ENCODE measurements at places on chromosomes 1 and 21.
A peak's percentile ranks its signal among the peaks of the same experiment; 100 is the strongest.

DNA sequence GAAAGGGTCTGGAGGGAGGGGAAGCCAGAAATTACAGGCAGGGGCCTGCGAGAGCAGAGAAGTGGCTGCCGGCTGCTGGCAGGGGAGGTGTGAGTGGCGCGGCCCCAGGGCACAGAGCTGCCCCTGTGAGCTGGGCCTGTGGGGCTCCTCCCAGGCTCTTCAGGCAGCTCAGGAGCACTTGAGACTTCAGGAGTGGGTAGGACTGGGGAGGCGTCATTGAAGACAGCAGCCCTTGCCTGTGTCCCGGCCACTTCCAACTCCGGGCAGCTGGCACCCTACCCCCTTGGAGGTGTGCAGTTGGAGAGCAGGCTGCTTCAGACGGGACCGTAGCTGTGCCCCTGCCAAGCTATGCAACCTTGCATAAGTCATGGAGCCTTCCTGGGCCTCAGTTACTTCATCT lies 87.5 kb upstream of the ACTL8 start:
- DNase-seq, result no peak

DNA sequence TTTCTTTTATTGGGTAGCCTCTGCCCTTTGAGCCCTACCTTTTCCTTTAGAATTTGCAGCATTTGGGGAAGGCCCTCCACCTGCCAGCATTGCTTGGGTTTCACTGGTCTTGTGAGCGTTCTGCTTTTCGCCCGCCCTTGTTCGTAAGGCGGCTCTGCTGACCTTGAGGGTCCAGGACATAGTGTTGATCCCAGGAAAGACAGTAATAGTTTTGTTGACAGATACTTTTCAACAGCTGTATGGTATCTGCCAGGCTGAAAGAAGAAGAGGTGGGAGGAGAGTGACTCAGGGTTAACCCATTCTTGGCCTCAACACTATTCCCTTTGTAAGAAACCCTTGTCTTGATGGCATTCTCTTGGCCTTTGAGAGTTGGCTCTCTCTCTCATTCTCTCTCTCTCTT lies 113.4 kb upstream of the SPAG17 start:
- no peak for DNase-seq

- DNase-seq, result no peak
Observed at GRCh38 chr1:51070011-51070410, 32.0 kb upstream of the C1orf185 start.

GRCh38 chr1:204461331-204462228 lies 33.0 kb downstream of the PIK3C2B start:
- DNase-seq, result peak; percentile 13

- DNase-seq, result peak; percentile 94
Observed at GRCh38 chr1:156054500-156055280, at the start of gene LAMTOR2. LAMTOR2 (plus strand) TSS chr1:156054782; CDS start chr1:156054890, 108 bp downstream.

GRCh38 chr1:64343823-64344190 lies 126.1 kb upstream of the CACHD1 start:
- no peak for DNase-seq
